Peyer's patch (tissue), 4 donors: ENCODE measurements at places on chromosomes 5 and 9. TPM values are rescaled to one million over a fixed set of nuclear protein-coding genes. Genes with fewer than 3 reads are reported as not detected.

- DNase-seq: no peak
These were observed 9.3 kb upstream of the OR13F1 start for GRCh38 chr9:104494808-104495207.

DNA sequence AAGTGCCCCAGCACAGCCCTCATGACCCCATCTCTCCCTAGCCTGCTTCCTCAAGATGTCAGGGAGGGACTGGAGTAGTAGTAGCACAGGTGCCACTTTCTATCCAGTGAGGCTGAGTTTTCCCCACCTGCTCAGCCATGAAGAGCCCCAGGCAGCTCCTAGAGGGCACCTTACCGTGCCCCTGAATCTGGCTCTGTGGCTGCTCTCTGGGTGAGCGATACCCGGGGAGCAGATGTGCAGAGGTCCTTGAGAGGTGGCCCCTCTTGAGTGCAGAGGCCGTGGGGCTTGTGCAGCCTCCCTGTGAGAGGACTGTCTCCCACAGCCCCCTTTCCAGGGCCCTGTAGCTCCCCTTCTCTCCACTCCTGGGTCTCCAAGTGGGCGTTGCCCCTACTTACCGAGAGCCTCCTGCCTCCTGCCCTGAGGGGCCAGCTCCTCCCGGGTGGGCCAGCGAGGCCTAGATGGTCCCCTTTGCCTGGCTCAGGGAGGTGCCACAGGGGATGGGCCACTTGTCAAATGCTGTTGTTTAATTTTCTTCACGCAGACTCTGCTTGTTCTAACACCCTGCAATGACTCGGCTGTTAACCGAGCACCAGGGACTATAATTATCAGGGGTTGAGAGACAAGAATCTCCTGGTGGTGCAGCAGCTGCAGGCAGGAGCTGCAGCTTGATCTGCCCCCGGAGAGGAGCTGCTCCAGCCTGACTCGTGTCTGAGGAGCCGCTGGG lies 29.6 kb upstream of the PITX1 start:
- no peak for DNase-seq

The SPINK5 gene
- total RNA-seq: not detected

The PTGS1 gene
- 17.3 TPM for total RNA-seq

The SLC6A7 gene
- total RNA-seq: 15.7 TPM

- no peak for DNase-seq
These were observed 187.1 kb upstream of the SPEF2 start for GRCh38 chr5:35430381-35431162.

The NLN gene
- total RNA-seq: 2.2 TPM

GRCh38 chr5:169956756-169957155 lies 23.5 kb downstream of the INSYN2B start:
- no peak for DNase-seq

The LCN9 gene
- total RNA-seq: not detected

The BBLN gene
- total RNA-seq: 78.2 TPM

The BARHL1 gene
- not detected for total RNA-seq

The CARD19 gene
- total RNA-seq: 74.4 TPM

- DNase-seq: no peak
These were observed 142.4 kb downstream of the EDIL3 start for GRCh38 chr5:84242286-84242685.

DNA sequence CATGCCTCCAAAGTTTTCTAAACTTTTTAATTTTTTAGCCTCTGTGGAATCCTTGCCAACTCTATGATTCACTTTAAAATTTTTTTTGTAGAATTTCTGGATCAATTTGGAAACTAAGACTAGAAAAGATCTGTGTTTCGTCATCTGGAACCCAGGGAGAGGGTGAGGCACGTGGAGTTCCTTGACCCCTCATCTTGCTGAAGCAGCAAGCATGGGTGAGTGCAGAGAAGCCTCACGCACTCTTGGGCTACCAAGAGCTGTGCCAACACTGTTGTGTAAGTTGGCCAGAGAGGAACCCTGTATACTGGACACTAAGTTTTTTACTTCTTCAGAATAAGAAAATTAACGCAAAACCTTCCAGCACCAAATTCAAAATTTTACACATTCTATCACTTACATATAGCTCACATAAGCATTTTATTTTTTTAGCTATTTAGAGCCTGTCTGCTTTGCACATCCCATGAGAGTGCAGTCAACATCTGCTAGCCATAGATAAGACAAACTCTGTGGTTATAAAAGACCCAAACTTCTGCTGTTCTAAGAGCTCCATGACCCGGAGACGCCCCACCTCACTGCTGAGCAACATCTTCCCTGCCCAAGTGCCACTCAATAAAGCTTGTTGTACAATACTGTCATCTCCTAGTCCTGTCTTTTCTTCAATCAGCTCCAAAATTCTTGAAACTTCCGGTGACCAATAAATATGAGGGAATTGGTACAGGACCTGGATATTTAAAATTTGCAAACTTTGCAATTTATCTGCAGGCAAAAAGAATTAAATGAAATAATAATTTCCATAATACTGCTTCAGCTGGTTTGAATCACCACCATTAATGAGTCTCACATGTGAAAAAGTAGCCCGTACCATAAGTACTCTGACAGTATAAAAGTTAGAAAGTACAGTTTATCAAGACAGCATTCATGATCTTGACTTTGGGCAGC lies 69.7 kb upstream of the ADCY2 start:
- DNase-seq: no peak

- DNase-seq: no peak
These were observed 125.2 kb downstream of the EDIL3 start for GRCh38 chr5:84259283-84260045.

GRCh38 chr5:133142782-133143181 lies 91.0 kb downstream of the HSPA4 start:
- DNase-seq: no peak

The WDR38 gene
- not detected for total RNA-seq

The C9 gene
- not detected for total RNA-seq
